ENCODE measurements at places on chromosomes 3 and 15.

DNA sequence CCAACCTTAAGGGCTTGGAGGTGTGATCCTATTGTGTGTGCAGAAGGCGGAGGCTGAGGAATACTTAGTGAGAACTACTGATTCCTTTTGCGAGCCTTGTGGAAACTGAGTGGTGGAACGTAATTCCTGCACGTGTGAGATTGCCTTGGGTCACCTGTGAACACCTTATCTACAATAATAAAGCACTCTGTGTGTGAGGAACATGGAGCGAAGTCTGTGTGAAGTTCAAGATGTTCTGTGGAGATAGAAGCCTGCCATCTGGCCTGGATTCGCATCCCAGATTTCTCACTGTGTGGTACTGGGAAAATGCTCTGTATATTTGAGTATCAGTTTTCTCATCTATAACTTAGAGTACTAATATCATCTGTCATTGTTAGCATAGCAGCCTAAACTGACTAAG is 179.5 kb upstream of the PDZRN3 start:
- DNase-seq, result no peak

- DNase-seq, result no peak
These were observed 46.2 kb downstream of the DENND6A start for GRCh38 chr3:57646723-57647122.

GRCh38 chr3:152392272-152392880 is 123.6 kb downstream of the MBNL1 start:
- DNase-seq, result no peak

DNA sequence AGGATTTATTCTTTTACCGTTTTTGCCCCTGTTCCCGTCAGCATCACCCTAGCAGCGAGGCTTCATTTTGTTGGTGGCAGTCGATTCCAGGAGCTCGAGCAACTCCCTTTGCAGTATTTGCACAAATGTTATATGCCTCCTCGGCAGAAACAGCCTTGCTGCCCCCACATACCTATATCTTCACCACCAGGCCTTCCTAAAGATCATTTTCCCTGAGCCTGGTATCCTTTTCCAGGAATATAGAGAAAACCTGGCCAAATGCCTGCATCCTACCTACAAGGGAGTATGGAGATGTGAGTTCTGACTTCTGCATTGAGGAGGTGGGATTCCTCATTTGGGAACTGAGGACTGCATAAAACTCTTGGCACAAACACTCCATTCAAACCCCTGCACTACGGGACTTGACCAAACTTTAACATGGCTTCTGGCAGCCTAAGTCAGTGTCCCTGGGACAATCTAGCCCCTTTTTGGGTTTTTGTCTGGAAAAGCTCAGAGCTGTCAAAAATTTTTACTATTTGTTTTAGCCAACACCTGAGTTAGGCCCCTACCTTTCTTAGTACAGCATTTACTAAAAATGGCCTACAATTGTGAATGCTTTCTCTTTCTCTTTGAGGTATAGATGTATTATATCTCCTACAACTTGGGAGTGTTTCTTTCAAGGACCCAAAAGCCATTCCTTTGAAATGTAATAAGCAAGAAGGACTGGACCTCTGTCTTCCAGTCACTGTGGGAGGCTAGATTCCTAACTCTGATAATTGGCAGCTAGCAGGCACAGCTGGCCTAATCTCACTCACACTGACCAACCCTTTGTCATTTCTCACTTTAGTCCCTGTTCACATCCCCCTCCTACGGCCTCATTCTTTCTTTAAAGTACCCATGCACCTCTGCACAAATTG is 12.1 kb upstream of the UBE2Q2 start:
- DNase-seq, result no peak

DNA sequence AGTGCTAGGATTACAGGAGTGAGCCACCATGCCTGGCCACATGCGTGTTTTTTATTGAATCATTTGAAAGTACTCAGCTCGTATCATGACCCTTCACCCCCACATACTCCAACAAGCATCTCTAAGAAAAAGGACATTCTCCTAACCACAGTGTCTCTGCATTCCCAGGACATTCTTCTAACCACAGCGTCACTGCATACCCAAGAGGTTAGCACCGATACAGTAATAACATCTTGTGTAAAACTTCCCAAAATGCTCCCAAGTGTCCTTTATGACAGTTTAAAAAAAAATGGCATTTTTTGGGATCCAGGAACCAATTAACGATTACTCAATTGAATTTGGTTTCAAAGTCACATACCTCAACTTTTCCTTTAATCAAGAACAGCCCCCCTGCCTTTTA is 39.6 kb downstream of the FLNB start:
- DNase-seq, result no peak

DNA sequence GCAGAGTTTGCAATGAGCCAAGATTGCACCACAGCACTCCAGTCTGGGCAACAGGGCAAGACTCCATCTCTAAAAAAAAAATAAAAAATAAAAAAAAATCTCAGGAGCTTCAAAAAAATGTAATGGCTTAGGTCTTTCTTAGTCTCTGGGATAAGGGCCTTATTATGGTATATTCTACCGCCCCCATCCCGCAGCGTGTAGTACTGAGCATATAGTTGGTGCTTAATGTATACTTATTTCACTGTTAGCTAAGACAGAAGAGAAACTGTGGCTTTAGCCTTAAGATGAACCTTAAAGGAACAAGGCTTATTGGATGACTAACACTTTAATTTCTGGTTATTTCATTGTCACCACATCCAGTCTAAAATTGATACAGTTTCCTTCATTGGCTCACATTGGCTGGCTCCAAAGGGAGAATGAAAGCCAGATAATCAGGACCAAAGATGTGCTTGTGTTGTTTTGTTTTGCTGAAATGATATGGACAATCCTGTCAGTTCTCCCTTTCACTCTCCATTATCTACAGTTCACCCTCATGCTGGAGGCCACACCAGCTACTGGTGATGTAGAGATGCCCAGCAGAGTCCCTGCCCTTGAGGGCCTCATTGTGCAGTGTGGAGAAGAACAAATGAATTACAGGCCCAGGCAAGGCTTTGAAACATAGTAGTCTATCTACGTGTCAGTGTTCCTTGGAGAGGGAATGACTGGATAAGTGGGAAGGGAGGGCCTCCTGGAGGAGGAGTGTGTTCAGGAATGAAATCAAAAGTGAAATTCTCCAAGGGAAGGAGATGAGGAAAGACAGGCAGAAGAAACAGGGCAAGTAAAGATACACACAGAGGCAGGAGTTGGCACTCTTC is 17.4 kb upstream of the RAF1 start:
- DNase-seq, result no peak

DNA sequence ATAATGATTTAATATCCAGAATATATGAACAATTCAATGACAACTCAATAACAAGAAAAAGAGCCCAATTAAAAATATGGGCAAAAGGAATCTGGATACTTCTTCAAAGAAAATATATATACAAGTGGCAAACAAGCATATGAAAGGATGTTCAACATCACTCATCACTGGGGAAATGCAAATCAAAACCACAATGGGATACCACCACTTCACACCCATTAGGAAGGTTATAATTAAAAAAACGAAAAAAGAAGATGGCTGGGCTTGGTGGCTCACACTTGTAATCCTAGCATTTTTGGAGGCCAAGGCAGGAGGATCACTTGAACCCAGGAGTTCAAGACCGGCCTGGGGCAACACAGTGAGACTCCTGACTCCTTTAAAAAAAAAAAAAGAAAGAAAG is 4.1 kb downstream of the CCDC12 start:
- DNase-seq, result peak; percentile 19

- no peak for DNase-seq
These were observed 329.4 kb upstream of the RORA start for GRCh38 chr15:61558172-61559136.

GRCh38 chr3:152474585-152474984 is 205.9 kb downstream of the MBNL1 start:
- no peak for DNase-seq

GRCh38 chr3:117632191-117632590 is 922.6 kb downstream of the TUSC7 start:
- DNase-seq, result no peak

GRCh38 chr3:32452009-32452408 is 50.6 kb downstream of the CMTM6 start:
- DNase-seq, result no peak

- DNase-seq, result no peak
These were observed 150.1 kb downstream of the UACA start for GRCh38 chr15:70613271-70613670.

DNA sequence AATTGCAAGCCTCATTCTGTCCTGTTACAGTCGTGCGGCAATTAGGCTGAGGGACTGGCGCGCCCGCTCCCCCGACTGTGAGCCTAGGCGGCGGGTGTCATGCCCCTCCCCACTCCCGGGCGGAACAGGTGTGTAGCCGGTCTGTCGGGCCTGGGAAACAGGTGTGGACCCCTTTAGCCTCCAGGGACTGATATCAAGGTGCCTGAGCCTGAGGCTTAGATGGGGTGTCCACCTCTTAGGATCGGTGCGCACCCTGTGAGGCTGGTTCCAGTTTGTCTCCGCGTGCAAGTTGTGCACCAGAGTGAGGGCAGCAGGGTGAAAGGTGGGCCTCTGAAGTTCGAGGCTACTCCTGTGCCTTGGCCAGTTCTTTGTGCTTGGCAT is 686 bp downstream of the VPS8 start:
- no peak for DNase-seq

DNA sequence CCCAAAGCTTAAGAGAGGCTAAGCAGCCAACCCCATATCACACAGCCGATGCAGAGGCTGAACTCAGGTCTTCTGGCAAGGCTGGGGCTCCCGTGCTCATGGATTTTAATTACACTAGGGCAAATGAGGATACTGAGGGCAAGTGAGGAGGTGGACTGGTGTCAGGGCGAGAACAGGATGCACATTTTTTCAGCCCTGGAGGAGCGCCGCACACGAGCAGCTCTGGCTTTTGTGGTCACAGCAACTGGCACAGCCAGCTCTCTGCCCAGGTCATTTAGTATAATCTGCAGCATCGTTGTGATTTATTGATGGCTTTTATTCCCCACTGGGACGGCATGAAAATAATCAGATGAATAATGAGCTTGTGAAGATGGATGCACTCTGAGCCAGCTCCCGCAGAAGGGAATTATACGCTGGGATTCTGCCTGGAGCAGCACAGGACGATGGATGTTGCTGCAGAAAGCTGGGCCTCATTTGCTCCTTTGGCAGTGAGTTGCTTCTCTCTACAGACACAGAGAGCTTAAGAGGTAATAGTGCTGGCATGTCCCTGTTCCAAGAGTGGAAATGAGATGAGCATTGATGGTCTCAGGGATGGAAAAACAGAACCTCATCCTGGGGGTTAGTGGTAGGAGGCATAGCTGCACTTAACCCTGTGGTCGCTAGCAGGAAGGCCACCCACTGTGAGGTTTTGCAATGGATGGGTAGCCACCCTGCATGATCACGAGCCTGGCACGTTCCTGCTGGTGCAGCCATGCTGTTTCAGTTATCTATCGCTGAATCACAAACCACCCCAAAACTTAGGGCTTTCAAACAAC is 135.4 kb downstream of the UACA start:
- DNase-seq, result no peak

GRCh38 chr3:120460862-120461261 is 10.1 kb upstream of the FSTL1 start:
- DNase-seq, result no peak

DNA sequence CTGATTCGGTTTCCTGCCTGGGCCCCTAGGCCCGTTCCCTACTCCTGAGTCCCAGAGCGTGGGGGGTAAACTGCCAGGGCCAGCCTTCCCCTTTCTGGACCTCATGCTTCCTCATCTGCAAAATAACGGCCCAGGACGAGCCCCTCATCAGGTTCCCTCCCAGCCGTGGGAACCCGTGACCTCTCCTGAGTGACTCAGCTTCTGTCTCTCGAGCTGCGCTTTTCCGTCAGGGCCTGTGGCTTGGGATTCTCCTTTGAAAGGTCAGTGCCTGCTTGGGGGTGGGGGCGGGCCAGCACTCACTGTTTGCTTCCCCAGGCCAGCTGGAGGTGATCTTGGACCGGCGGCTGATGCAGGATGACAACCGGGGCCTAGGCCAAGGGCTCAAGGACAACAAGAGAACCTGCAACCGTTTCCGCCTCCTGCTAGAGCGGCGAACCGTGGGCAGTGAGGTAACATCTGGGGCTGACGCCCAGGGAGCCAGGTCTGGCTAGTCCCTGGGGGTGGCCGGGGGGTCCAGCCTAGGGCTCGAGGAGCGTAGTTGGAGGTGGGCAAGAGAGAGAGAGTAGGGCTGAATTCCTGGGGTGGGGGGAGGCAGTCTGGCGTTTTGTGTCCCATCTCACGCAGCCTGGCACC is 12.8 kb downstream of the MAN2A2 start:
- no peak for DNase-seq

GRCh38 chr15:82045179-82045891 is 483 bp downstream of the MEX3B start:
- no peak for DNase-seq

DNA sequence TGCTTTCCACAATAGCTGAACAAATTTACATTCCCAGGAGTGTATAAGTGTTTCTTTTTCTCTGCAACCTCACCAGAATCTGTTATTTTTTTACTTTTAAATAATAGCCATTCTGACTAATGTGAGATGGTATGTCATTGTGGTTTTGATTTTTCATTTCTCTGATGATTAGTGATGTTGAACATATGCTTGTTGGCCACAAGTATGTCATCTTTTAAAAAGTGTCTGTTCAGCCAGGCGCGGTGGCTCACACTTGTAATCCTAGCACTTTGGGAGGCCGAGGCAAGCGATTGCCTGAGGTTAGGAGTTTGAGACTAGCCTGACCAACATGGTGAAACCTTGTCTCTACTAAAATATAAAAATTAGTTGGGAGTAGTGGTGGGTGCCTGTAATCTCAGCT is 619.3 kb downstream of the SI start:
- DNase-seq, result no peak

GRCh38 chr3:178603735-178604134 is 67.5 kb downstream of the KCNMB2 start:
- no peak for DNase-seq

DNA sequence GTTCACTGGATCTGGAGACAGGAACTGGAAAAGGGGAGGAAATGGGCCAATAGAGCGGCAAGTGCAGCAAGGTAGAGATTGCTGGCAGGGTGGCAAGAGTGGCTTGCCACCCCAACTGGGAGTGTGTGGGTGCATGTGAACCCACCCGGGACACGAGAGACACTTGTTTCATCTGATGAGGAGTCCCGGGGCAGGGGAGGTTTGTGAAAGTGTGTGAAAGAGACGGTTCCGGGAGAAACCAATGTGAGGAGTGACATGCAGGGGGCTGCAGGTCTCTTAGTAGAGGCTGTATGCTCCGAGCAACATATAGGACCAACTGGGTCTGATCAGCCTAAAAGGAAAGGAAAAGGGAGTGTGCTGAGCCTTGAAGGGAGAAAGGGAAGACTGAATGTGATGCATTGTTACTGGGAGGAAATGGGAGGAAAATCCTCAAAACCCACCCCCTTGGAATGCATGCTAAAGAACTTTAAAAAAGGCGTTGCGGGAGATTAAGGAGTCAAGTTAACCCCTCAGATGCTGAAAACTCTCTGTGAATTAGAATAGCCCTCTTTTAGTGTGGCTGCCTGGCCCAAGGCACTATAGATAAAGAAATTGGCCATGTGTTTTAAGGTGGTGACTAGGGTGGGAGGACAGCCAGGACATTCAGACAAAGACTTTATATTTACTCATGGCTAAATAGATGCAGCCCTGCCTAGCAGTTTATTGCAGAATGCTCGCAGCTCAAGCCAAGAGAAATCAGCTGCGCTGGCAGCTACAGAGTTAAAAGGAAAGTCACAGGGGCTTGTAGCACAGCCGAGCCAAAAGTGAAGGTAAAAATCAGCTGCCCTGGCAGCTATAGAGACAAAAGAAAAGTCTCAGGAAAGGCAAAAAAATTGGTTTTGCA is 9.1 kb upstream of the SLC9C1 start:
- no peak for DNase-seq

All from central memory CD4-positive, alpha-beta T cell (primary cell).